Mesothelial cell of epicardium (in vitro differentiated cells): ENCODE measurements at places on chromosomes 1 and 21.

GRCh38 chr1:88658419-88658818 is 25.7 kb upstream of the PKN2 start:
- no peak for DNase-seq

GRCh38 chr1:36503159-36503558 is 20.4 kb upstream of the CSF3R start:
- no peak for DNase-seq

GRCh38 chr1:44043176-44044070 is 12.2 kb upstream of the SLC6A9 start:
- no peak for DNase-seq

DNA sequence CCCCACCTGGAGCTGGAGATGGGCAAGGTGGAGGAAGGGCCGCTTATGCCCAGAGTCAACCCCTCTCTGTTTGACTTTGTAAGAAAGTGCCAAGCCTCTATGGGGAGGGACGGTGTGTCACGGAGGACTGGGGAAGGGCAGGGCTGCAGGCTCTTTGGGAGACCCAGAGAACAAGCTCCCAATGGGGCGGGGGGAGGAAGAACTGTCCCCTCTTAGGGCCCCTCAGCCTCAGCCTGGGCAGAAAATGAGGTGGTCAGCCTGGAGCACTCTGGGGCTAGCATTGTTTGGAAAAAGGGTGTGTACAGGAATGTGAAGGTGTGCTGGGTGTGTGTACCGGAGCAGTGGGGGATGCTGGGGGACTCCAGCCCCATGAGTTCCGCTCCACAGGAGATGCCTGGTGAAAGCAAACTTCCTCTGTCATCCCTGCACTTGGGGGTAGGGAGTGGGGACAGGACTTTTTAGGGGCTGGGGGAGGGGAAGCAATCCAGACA is 1.2 kb upstream of the INAVA start:
- DNase-seq = no peak

- no peak for DNase-seq
Measured at GRCh38 chr1:52913014-52913413, 8.5 kb downstream of the ECHDC2 start.

DNA sequence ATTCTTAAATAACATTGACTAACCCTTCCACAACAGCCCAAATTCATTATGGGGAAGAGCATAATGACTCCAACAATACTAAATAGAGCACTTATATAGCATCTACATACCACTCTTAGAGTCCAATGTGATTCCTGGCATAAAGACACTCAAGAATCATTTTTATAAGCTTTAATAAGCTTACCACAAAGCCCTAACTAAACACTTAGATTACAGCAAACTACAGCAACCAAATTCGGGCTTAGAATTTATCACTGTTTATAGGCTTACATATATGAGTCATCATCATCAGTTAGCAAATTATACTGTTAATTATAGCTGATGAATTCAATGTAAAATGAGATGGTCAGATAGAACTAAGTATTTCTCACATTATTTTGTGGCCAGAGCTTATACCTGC is 7.3 kb downstream of the SCYL3 start:
- no peak for DNase-seq

- no peak for DNase-seq
Measured at GRCh38 chr1:3181956-3182355, 113.0 kb downstream of the PRDM16 start.

DNA sequence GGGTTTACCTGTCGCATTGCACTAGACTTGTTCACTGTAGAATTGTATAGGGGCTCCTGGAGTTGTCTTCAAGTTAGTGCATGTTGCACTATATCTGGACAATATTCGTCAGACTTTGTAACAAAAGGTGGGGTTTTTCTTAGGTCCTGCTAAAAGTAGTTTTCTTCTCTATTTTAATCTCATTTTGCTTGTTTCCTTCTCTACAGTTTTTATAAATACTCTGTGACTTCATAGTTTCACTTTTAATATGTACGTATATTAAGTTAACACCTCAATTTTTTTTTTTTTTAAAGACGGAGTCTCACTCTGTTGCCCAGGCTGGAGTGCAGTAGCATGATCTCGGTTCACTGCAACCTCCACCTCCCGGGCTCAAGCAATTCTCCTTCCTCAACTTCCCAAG is 26.5 kb upstream of the MRPS6 start:
- no peak for DNase-seq

- DNase-seq = no peak
Measured at GRCh38 chr21:44356636-44357035, 3.2 kb downstream of the TRPM2 start.

DNA sequence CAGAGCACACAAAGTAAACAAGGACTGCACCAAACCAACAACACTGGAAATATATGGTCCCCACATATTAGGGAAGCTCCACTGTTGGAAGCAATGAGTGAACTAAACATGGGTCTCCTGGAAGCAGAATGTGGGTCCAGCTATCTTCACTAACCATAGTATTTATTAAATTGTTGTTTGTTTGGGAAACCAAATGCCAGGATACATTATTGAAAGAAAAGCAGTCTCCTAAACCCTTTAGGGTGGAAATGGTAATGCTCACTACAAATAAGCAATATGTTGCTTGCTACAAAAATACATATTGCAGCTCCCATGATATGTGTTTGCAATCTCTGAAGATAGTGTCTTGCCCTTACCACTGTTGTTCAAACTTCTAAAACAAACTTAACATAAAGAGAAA is 2.2 kb downstream of the NEGR1 start:
- no peak for DNase-seq

DNA sequence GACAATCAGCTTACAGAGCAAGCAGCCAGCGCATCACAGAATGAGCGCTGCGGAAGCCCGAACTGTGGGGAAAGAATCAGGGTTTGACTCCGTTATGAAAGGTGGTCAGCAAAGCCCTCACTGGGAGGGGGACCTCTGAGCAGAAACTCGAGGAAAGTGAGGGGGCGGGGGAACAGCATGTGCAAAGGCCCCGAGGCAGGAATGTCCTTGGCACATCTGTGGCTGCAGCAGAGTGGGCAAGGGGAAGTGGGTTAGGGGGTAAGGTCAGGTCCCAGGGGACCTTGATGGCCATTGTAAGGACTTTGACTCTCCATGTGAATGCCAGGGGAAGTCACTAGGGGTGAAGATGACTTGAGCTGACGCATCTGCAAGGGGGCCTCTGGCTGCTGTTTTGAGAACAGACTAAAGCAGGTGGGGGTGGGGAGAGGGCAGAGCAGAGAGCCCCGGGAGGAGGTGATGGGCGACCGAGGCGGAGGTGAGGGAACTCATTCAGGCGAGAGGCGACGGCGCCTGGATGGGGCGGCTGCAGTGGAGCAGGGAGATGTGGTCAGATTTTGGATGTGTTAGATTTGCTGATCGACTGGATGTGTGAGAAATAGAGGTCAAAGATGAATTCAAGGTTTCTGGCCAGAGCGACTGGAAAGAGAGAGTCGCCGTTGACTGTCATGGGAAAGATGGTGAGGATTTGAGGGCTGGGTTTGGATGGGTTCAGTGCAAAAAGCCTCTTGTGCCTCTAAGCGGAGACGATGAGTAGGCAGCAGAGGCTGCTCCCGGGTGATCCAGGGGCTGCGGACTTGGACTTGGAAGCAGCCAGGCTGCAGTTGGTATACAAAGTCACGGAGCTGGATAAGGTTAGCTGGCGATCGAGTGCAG is 108.0 kb upstream of the ZBTB40 start:
- DNase-seq = no peak

DNA sequence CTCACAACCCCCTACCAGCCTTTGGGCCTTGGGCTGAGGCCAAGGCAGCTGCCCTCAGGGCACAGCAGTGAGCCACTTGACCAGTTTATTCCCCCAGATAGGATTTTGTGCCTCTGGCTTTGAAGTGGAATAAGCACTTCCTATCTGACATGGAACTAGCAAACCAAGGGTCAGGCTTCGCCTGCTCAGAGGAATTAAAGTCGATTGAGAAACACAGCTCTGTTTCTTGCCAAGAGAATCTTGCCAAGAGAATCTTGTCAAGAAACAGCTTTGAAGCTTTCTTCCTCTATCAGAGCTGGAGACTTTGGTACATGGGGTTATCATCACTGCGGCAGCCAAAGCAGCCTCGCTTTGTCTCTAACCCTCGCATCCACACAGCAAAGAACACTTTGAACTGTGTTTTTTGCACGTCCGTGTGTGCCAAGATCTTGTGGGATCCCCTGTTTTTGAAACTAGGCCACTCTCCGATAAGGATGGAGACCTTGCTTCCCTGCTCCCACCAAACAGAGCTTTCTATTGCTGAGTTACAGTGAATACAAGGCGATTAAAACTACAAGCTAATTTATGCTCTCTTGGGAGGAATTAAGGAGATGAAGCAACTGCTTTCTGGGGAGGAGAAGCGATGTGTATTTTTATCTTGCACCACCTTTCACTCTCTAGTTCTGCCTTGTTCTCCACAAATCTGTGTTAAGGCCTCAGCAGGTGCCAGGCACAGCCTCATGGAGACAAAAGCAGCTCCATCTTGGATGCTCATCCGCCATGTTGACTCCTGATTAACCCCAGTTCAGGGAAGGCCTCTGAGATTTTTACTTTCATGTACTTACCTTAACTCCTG is 67.3 kb downstream of the RHOU start:
- DNase-seq = no peak

DNA sequence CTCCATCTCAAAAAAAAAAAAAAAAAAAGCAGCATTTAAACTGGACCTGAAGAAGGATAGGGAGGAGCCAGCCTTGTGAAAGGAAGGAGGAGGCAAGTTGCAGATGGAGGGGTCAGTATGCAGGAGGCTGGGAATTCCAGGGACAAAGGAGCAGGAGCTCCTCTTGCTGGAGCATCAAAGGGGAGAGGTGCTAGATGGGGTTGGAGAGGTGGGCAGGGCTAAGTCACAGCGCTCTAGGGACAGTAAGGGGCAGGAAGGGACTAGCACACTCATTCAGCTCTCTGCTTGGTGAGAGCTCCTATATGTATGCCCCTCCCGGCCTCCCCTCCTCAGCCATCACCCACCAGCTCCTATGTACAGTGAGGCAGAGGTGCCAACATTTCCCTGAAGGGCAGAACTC is 26.8 kb downstream of the MAP7D1 start:
- no peak for DNase-seq

GRCh38 chr1:85478366-85478765 is 13.4 kb upstream of the DDAH1 start:
- DNase-seq = no peak

DNA sequence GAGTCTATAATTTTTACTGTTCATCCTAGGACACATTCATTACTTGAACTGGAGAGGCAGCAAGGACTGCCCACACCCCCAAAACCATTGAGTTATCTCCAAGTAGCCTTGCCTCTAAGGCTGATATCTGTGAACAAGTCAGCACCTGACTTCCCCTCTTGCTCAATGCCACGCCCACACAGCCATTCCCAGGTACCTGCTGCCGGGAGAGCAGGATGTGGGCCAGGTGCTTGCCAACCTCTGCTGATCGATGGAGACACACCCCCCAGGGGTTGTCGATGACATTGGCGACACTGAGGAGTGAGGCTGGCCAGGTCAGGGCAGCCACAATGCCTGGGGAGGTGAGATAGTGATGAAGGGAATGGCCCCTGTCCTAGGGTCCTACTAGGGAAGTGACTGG is 60.1 kb downstream of the TMCO4 start:
- no peak for DNase-seq

GRCh38 chr1:115363171-115363570 is 25.1 kb upstream of the NGF start:
- no peak for DNase-seq

- no peak for DNase-seq
Measured at GRCh38 chr1:227754958-227755357, 19.7 kb downstream of the SNAP47 start.

DNA sequence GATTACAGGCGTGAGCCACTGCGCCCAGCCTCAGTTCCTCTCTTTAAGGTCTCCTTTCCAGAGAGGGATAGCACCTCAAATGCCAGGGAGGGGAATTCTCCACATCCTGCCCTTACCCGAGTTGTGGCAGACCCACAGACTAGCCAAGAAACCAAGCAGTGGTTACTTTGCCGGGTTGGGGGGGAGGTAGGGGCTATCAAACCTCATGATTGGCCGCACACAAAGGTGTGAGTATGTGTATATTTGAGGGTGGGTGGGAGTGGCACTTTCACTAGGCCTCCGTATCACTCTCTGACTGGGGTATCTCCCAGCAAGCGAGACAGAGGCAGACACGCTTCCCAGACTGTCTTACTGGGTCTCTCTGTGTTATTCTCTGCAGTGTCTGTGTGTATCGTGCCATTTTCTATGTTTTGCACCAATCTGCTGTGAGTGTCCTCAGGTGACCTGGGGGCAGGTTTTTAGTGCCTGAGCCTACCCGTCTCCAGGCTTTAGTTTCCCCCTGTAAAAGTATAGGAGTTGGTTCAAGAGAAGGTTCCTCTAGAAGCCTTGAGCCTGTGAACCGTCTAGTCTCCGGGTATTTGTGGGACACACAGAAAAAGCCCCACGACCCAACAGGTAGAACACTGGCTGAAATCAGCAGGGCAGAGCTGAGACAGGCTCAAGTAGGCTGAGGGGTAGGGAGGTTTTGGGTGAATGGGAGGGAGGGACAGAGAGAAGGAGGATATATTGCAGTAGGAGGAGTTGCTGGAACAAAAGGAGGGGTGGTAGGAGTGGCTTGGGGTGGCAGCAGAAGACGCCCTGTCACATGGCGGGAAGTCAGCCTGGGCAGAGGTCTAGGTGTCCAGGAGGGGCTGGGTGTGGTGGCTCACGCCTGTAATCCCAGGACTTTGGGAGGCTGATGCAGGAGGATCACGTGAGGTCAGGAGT is 10.3 kb downstream of the LMNA start:
- DNase-seq = no peak

GRCh38 chr1:16925635-16926490 is 4.1 kb downstream of the CROCC start:
- no peak for DNase-seq

GRCh38 chr1:174884038-174884437 is 115.7 kb upstream of the CACYBP start:
- no peak for DNase-seq

DNA sequence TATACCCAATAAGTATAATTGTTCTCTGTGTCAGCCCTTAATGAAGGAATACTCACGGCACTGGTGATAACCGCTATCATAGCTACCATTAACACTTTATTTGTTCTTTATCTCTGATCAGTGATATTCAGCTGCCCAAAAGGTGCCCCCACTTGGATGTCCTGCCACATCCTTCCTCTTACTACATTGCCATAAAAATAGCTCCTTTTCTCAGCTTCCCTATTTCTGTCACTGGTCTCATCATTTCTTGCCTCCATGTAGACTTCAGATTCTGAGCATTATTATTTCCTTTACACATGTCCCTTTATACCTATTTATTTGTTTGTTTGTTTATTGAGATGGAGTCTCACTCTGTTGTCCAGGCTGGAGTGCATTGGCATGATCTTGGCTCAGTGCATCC is 2.7 kb upstream of the RAB29 start:
- no peak for DNase-seq

- DNase-seq = no peak
Measured at GRCh38 chr1:213438339-213438738, 387.3 kb downstream of the RPS6KC1 start.

- DNase-seq = no peak
Measured at GRCh38 chr1:56123421-56123820, 455.9 kb downstream of the PLPP3 start.

DNA sequence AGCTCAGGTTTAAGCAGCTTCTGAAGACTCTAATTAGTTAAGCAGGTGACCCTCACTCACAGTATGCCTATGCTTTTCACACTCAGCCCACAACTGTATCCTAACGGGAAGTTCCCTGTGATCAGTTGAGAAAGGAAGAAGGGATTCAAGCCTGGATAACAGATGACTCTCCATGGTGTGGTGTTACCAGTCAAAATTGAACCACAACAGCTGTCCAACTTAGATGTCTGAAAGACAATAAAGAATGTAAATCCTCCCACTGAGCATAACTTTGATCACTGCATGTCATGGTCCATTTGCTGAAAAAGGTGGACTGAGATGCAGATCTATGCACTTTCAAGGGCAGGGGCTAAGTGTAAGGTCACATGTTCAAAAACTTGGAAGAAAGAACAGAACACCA is 32.3 kb upstream of the DIPK1A start:
- DNase-seq = no peak

GRCh38 chr1:89802841-89803240 is 18.0 kb upstream of the LRRC8D start:
- no peak for DNase-seq
